ENCODE measurements at places on chromosomes 12 and 14. TPM values are rescaled to one million over a fixed set of nuclear protein-coding genes. Genes with fewer than 3 reads are reported as not detected.

PKP2 gene
- 4.6 TPM for total RNA-seq

DNA sequence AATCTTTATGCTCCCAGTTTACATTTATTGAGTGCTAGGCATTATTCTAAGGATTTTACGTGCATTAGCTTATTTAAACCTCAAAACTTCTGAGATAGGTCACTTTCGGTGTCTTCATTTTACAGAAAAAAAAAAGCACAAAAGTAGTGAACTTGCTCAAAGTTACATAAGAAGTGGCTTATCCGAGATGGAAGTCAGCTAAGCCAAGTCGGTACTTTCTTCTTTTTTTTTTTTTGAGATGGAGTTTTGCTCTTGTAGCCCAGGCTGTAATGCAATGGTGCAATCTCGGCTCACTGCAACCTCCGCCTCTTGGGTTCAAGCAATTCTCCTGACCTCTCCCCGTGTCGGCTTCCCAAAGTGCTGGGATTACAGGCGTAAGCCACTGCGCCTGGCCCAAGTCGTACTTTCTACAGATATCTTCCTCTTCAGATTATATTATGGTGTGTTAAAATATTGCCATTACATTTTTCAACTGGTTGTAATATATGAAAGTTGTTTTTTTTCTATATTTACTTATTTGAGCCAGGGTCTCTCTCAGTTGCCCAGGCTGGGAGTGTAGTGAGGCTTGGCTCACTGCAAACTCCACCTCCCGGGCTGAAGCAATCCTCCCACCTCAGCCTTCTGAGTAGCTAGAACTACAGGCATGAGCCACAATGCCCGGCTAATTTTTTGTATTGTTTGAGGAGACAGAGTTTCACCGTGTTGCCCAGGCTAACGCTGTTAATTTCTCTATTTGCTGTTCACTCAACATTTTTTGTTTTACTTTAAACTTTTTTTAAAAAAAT, 8.9 kb downstream of the DPPA3 start:
- no peak for DNase-seq

GRCh38 chr12:71682466-71682865, 3.4 kb upstream of the TMEM19 start:
- no peak for DNase-seq

GRCh38 chr14:67820428-67820971, 921 bp downstream of the RAD51B start:
- DNase-seq, result peak; percentile 15

All from HT1080 (cell line).